ENCODE measurements at places on chromosomes 13 and 19. TPM values are rescaled to one million over a fixed set of nuclear protein-coding genes. Genes with fewer than 3 reads are reported as not detected.

C19orf38 gene
- total RNA-seq: 0.33 TPM

NLRP7 gene
- not detected for total RNA-seq

ABCA7 gene
- 9.0 TPM for total RNA-seq

ANKLE1 gene
- total RNA-seq: 0.36 TPM

TSSK6 gene
- total RNA-seq: 0.67 TPM

HIF3A gene
- total RNA-seq: not detected

ZNF99 gene
- total RNA-seq: not detected

CAPN12 gene
- not detected for total RNA-seq

U2AF2 gene
- total RNA-seq: 93.4 TPM
